DMS 273 treated with DMSO at 0.1 percent for 48 hours (cell line): ENCODE measurements at places on chromosomes 11 and 22.

DNA sequence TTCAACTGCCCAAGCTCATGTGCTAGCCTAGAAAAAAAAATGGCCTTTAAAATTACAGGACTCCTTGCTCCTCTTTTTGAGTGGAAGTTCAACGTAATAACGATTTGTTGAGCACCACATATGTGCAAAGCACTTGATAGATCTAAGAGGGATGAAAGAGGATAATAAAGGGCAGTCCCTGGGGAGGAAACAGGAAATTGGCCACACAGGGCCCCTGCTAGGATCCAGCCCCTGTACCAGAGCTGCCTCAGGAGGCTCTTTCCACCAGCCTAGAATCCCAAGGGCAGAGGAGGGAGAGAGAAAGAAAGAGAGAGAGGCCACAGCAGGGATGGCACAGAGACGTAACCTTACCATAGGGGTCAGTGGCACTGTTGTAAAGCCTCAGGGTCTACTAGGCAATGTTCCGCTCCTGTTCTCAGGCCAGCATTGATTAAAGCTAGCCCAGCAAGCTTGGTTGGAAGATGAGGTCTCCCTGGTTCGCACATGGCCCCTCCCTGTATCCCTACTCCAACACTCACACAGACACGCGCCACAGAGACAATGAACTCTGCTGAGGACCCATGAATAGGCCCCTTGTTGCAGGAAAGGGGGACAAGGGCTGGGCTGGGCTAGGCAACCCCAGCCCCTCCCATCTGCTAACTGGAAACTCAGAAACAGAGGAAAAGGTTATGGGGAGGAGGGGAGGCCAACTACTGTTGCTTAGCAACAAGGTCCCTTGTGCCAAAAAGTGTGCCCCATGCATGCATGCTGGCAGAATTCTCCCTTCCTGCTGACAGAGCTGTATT, at the start of gene TMPRSS5:
TMPRSS5 (minus strand) TSS at position 438 of the 785 bp plus-strand sequence; CDS start at position 354, 84 bp downstream.
- DNase-seq = no peak

- peak; percentile 32 for DNase-seq
Measured at GRCh38 chr11:114280696-114281095, 15.5 kb upstream of the NNMT start.

DNA sequence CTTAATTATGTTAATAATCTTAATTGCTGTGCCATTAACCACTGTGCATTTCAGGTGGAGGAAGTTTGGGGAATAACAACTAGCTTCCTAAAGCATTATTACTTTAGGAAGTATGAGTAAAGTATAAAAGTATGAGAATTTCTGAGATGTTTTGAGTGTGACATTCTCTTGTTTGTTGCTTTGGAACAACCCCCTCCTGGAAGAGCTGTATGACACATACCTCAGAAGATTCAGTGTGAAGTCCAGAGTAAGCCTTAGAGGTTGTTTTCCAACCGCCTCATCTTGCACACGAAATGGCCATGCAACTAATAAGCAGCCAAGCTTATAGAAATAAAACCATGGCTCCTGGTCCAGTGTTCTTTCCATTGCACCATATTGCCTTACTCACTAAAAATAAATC, 21.7 kb downstream of the CCDC81 start:
- DNase-seq = no peak

GRCh38 chr22:19880786-19881569, 26.3 kb upstream of the GNB1L start:
- DNase-seq = no peak

GRCh38 chr11:122749005-122749687, 89.2 kb upstream of the CRTAM start:
- no peak for DNase-seq

DNA sequence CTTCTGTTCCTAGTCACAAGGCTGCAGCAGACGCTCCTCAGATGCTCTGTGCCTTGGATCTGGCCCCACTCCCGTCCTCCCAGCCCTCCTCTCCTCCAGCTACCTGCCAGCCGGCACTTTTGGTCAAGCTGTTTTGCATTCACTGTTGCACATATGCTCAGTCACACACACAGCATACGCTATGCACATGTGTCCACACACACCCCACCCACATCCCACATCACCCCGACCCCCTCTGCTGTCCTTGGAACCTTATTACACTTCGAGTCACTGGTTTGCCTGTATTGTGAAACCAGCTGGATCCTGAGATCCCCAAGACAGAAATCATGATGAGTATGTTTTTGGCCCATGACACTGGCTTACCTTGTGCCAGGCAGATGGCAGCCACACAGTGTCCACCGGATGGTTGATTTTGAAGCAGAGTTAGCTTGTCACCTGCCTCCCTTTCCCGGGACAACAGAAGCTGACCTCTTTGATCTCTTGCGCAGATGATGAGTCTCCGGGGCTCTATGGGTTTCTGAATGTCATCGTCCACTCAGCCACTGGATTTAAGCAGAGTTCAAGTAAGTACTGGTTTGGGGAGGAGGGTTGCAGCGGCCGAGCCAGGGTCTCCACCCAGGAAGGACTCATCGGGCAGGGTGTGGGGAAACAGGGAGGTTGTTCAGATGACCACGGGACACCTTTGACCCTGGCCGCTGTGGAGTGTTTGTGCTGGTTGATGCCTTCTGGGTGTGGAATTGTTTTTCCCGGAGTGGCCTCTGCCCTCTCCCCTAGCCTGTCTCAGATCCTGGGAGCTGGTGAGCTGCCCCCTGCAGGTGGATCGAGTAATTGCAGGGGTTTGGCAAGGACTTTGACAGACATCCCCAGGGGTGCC, 109.8 kb downstream of the BCR start:
- no peak for DNase-seq

GRCh38 chr11:4027746-4028145, 66.9 kb upstream of the RRM1 start:
- DNase-seq = no peak

GRCh38 chr22:27913162-27913741, 5.8 kb downstream of the PITPNB start:
- no peak for DNase-seq

DNA sequence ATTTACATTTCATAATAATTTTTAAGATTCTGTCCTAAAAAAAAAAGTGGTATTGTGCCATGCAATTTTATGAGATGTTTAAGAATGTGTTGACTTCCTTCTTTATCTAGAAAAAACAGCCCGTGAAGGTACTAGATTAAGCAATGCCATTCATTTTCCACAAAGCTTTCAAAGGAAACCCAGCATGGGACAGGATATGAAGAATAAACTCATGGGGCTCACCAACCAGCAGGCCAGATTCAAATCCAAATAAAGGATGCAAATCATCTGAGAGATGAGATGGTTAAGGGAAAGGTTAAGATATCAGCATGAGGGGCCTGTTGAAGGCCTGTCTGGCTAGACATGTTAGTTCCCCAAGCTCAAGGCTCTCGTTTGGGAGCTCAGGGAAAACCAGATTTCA, 199.1 kb downstream of the SWAP70 start:
- no peak for DNase-seq

DNA sequence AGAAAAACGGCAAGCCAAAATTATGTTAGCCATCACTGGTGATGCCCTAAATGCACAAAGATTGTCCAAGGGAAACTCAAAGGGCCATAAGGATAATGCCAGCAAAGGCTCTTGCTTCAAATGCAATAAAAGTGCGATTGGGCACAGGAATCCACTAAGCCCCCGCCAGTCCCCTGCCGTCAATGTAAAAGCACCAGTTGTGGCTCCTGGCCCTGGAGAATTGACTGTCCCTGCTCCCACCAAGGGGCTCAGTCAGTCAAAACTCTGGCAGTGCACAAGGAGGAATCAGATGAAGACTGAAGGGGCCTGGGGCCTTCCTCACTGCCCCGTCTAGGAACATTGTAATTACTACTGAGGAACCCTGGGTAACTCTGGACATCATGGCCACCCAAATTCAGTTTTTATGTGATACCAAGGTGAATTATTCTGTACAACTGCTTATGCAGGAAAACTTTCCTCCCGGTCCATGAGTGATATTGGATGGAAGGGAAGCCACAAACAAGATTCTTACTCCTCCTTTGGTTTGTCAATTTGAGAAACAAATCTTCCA, 85.6 kb downstream of the PIWIL4 start:
- DNase-seq = no peak

DNA sequence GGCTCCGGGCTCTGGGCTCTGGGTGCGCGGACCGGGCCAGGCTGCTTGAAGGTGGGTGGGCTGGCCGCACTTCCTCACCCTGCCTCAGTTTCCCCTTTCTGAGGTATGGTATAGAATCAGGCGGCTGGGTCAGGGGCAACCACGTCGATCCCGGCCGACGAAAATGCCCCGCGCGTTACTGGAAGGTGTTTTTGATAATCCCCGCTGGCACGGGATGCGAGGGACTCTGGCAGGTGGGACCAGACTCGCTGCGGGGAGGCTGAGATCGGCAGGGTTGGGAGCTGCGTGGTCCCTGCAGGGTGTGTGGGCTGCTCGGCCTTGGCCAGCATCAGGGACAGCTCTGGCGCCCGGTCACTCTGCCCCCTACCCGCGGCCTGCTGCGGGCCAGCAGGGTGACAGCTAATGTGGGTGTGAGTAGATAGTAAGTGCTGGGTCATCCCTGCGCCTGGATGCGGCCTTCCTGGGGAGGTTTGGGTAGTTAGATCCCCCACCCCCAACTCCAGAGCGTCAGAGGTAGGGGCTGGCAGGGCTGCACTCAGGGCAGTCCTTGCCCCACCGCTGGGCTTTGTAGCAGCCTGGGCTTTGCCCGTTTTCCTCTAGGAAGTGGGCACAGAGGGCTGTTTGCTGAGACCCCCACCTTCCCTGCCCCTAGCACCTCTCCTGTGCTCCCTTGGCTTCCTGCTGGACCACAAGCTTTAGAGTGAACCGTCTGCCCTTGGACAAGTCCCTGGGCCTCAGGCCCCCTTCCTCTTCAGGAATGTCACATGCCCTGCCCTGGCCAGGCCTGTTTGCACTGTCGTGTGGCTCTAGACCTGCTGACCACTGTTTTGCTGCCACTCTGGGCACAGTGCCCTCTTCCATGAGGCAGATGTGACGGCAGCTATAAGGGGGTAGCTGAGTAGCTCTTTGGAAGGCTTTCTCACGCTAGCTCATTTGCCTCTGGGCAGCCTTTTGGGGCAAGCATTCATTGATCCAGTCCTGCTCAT, 579 bp downstream of the TANGO2 start:
- DNase-seq = no peak

DNA sequence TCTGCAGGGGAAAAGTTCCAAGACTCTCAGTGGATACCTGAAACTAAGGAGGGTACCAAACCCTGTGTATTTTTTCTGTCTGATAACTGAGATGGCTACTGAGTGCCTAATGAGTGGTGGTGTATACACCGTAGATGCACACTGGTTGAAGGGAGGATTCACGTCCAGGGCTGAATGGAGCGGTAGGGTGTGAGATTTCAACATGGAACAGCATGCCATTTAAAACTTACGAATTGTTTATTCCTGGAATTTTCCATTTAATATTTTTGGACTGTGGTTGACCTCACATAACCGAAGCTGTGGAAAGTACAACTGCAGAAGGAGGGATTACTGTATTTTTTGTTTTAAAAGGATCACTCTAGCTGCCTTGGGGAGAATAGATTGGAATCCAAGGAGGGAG, 322.5 kb upstream of the SORL1-AS1 start:
- DNase-seq = no peak

DNA sequence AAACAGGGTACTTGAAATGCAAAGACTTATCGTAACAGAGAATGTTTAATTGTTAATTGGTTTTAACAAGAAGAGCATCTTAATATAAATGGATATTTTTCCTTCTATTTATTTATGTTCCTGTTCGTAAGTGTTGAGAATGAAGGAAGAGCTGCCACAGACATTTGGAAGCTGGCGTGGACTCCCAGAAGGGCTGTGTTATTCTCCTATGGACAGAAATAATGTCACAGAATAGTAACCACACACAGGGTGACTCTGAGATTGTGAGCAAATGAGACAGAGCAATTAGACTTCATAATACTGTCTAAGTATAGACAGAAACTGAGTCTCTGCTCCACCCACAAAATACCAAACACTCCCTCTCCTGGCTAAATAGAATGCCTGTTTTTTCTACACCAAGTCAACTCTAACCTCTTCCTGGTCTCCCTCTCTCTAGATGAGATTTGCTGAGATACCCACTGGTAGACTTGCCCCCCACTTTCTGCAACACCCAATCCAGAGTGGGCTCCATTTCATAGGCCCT, 6.1 kb downstream of the APOL3 start:
- no peak for DNase-seq

- DNase-seq = no peak
Measured at GRCh38 chr11:44029507-44029845, 18.3 kb upstream of the ACCSL start.

DNA sequence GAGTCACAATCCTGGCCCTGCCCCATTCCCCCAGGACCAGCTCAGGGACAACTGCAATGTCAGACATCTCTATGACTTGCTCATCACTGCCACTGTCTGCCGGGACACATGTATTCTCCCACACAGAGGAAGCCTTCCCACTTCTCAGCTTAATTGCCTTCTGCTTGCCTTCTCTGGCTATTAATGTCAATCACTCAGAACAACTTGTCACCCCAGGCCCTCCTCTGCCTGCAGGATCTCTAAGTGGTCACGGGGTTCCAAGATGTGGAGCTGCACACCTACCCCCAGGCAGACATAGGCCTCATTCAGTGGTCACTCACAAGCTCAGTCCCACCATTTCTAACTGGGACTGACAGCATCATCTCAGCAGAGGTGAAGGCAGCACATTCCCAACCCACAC, 15.1 kb downstream of the PLEKHA7 start:
- no peak for DNase-seq

DNA sequence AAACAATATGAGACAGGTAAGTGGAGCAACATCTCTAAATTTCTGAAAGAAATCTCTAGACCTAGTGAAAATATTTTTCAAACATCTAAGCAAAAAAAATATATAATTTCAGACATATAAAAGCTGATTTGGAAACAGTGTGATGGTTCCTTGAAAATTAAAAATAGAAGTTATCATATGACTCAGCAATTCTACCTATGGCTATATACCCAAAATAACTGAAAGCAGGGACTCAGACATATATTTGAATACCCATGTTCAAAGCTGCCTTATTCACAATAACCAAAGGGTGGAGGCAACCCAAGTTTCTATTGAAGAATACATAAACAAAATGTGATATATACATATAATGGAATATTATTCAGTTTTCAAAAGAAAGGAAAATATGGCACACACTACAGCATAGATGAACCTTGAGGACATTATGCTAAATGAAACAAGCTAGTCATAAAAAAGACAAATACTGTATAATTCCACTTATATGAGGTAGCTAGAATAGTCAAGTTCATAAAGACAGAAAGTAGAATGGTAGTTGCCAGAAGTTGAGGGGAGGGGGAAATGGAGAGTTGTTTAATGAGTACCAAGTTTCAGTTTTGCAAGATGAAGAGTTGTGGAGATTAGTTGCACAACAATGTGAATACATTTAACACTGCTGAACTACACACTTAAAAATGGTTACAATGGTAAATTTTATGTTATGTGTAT, 300.4 kb downstream of the TTC28 start:
- DNase-seq = no peak
